ENCODE measurements at places on chromosomes 5 and 9.
A peak's percentile ranks its signal among the peaks of the same experiment; 100 is the strongest.

DNA sequence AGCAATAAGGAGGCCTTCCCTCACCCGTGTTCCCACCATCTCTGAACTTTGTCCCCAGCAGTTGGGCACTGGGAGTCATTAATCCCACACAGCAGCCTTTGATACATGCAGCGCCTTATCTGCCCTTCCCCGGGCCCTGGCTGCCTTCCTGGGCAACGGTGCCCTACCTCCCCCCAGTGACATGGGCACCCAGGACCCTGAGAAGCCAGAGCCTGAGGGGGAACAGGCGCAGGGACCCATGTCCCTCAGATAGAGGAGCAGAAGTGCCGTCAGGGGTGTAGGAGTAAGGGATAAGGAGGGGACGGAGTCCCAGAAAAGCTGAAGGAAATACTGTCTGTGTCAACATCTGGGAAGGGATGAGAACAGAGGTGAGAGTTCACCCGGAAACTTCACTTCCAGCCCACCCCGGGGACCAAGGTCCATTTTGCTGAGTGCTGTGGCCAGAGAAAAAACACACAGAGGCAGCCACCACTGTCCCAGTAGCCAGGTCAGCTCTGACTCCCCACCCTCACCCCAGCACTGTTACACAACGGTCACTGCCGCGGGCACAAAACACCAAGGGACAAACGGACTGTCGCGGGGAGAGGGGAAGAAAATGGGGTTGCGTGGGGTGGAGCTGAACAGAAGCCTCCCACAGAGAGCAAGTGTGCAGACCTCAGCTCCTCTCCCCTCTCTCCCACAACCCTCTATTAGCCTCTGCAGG lies 3.8 kb downstream of the PCDH1 start:
- DNase-seq, result no peak

- DNase-seq, result no peak
Measured at GRCh38 chr5:81286059-81286617, 15.2 kb upstream of the ZCCHC9 start.

DNA sequence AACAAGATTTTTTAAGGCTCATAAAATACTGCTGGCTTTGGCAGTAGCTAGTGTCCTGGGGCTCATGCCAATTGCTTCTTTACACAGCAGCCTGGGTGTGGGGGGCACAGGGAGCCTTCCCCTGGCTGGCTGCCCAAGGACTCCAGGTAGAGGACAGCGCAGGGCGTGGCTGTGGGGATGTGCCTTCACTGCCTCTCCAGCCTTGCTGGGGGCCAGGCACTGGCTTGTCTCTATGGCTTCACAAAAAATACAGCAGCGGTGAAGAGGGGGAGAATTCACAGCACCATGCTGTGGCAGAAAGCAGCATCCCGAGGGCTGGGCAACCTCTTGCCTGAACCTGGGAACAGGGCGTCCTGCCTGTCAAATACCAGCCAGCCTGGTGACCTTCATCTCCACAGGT lies 57.4 kb downstream of the DAP start:
- no peak for DNase-seq

DNA sequence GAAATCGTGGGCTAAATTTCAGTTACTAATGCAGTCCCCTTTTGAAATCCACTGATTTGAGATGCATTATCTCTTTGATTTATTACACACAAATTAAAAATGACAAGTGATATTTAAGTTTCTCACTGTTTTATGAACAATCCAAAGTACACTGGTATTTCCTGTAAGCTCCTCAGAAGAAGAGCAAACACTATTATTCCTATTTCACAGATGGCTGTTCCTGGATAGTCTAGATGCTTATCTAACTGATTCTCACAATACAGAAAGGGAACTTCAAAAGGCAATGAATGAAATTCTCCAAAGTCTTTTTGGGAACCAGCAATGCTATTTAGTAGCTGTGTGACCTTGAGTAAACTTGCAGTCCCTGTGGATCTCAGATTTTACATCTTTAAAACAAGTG lies 404.7 kb upstream of the DAB2 start:
- no peak for DNase-seq

GRCh38 chr5:157354800-157355199 lies 88.9 kb downstream of the CYFIP2 start:
- no peak for DNase-seq

DNA sequence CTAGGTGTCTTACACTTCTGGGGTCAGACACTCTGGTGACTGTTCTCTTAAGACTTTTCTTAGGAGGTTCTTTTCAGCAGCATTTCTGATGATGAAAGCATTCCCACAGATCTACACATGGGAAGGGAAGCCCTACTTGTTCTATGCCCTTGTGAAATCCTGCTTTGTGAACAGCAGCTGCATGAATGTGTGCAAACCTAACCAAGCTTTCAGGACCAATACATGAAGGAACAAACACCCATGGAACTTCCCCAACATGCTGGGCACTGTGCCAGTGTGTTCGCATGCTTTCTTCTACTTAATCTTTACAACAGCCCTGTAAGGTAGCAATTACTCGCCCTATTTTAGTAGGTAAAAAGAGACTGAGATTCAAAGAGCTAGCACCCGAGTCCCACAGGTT lies 439.9 kb upstream of the KLF4 start:
- DNase-seq, result peak; percentile 74

Measured in lower lobe of right lung (tissue), 2 donors.